ENCODE measurements at places on chromosomes 6 and 20. TPM values are rescaled to one million over a fixed set of nuclear protein-coding genes. Genes with fewer than 3 reads are reported as not detected.

The GSTA2 gene
- not detected for total RNA-seq

The SLC17A1 gene
- not detected for total RNA-seq

The RIMS1 gene
- not detected for total RNA-seq

DNA sequence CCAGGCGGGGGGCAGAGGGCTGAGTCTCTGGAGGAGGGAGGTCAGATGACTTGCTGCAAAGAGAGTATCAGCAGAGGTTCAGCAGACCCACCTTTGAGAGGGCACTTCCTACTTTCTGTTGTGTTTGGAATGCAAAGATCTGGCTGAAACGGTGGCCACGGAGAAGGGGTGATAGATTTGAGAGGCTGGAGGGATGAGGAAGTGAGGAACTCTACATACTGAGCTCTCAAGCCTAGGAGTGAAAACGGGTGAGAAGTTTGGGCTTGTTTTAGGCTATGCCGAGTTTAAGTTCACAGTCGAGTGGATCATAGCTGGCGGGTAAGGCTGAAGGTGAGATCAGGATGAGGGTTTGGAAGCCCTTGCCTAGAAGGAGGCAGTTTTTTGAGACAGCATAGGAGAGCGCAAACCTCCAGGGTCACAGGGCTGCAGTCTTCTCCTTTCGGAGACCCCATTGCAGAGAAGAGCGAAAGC is 477 bp upstream of the ITPA start:
- peaks cover 27% of the 10 kb centered on the region for H3K4me1 ChIP-seq
- H3K27ac ChIP-seq = peak overlapping the region; percentile 80
- peak overlapping the region; percentile 69 for H3K4me3 ChIP-seq

- no peak for DNase-seq
- no peak overlapping the region for H3K4me3 ChIP-seq
- peaks cover 2% of the 10 kb centered on the region for H3K4me1 ChIP-seq
- H3K36me3 ChIP-seq = no peaks in the 10 kb centered on the region
Measured at GRCh38 chr6:11042025-11042749, 1.9 kb downstream of the ELOVL2 start.

DNA sequence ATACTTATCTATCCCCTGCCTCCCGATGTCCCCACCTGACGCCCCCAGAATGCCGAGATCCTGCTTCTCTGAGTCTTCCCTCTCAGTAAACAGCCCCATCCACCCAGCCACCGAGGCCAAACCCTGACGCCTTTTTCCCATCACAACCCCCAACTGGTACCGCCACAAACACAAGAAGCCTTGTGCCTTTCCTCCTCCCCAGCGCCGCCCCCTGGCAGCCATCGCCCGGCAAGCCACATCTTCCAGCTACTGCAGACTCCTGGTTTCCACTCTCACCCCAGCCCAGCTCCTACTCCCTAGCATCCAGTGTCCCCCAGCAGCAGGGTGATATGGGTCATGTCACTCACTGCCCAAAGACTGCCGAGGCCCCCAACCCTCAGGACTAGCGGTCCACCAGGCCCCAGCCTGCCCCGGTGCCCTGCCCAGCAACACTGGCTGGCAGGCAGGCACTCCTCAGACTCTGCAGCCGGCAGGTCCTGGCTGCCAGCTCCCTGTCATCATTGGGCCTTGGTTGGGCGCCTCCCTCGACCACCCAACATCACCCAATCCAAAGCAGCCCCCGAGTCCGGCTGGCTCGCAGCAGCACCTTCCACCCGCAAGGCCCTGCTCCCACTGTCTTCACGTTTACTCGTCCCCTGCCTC is 11.2 kb downstream of the TCFL5 start:
- no peak for DNase-seq
- H3K36me3 ChIP-seq = peaks cover 7% of the 10 kb centered on the region
- H3K27me3 ChIP-seq = no peaks in the 10 kb centered on the region
- H3K27ac ChIP-seq = no peak overlapping the region
- no peaks in the 10 kb centered on the region for H3K4me1 ChIP-seq

- H3K27me3 ChIP-seq = no peaks in the 10 kb centered on the region
- H3K4me1 ChIP-seq = peaks cover 56% of the 10 kb centered on the region
Measured at GRCh38 chr6:37514321-37514771, 14.7 kb upstream of the CCDC167 start.

DNA sequence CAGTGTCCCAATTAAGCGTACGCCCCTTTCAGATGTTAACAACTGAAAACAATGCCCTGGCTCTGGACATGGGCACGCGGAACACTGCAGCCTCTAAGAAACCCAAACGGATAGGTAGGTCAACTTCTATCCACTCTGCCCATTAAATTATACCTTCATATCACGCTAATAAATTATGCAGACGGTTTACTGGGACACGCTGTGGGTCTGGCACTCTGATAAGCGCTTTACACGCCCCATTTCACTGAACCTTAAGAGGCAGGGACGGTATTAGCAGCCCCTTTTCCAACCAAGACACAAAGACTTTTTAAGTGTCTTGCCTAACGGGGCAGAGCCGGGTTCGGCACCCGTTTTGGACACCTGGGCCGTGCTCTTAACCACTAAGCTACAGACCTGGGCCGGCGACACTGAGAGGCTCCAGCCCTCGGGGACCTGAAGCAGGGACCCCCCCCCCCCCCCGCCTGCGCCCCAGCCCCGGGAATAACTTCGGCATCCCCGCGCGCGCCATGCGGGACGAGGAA is 744 bp downstream of the STAU1 start:
- peaks cover 3% of the 10 kb centered on the region for H3K36me3 ChIP-seq
- H3K27ac ChIP-seq = peak overlapping the region; percentile 61
- peaks cover 12% of the 10 kb centered on the region for H3K4me1 ChIP-seq
- DNase-seq = peak; percentile 40
- H3K27me3 ChIP-seq = no peaks in the 10 kb centered on the region
- peak overlapping the region; percentile 67 for H3K4me3 ChIP-seq
